ENCODE measurements at places on chromosomes 4 and X. TPM values are rescaled to one million over a fixed set of nuclear protein-coding genes. Genes with fewer than 3 reads are reported as not detected.

Gene FDCSP
- total RNA-seq = not detected

DNA sequence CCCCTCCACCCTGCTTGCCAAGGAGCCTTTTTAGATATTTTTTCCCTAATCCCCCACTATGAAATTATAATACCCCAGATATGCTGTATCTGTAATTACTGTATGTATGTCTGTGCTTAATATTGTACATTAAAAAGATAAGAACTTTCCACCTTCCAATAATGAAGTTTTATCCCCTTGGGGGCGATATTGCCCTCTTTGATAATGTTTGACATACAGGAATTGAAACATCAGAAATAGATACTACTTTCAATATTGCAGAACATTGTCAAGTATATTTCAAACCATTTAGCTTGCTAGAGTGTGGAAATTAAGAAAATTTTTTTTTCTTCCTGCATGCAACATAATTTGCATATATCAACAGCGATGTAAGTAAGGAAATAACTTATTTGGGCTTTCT, 58.9 kb downstream of the NAF1 start:
- DNase-seq = no peak

- DNase-seq = no peak
These were observed 79.8 kb upstream of the LHFPL1 start for GRCh38 chrX:112759512-112759911.

DNA sequence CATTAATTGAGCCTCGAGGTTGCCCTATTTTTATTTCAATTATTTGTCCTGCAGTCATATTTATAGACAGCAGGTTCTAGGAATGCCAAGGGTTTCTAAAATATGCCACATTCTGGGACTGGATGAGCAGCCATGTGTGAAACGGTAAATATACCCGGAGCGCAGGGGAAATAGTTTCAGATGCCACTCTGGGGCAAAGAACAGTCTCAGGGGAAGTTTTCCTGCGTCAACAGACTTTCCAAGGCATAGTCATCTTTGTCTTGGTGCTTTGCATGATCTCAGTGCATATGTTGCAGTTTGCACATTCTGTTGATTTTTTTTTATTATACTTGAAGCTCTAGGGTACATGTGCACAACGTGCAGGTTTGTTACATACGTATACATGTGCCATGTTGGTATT, 71.0 kb downstream of the GPAT3 start:
- DNase-seq = no peak

DNA sequence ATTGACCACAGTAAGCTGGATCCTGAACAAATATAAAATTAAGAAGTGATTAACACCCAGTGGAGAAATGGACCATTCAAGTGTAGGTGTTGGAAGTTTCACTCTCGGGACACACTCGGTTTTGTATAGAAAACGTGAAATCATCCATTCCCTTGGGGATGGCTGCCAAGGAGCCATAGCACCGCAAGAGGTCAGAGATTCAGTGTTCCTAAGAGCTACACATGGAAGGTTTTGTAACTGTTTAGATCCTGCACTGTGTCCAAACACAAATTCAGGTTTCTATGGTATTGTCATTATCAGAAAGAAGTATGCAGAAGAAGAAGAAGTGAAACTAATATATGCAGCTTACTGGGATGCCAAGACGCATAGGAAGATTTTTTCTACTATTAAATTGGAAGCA, 281.0 kb downstream of the LDB2 start:
- no peak for DNase-seq

DNA sequence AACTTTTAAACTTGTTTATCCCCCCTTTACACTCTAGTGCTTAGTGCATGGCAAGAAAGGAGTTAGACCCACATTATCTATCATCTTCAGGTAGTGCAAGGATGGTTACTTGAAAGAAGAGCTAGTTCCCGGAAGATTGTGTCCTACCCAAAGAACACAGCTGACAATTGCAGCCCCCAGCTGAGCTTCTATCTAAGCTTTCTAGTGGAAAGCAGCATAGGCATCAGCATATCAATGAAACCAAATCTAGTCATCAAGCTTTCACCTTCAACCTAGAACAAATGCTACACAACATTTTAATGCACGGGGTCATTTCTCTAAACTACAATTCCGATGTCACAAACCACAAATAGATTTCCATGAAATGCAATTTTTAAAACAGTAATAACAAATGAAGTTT, 88.9 kb upstream of the TFDP3 start:
- DNase-seq = no peak

All from SJSA1 (cell line).